H9 (cell line): ENCODE measurements at places on chromosomes 12 and 14.

- no peak for DNase-seq
These were observed 20.4 kb downstream of the MAP3K12 start for GRCh38 chr12:53478865-53479264.

- peak; percentile 29 for DNase-seq
These were observed 184.3 kb downstream of the ADGRD1 start for GRCh38 chr12:131137836-131138637.

GRCh38 chr12:3453206-3453989 is 37.6 kb upstream of the PRMT8 start:
- peak; percentile 30 for DNase-seq

- peak; percentile 43 for DNase-seq
These were observed 57.2 kb upstream of the AEBP2 start for GRCh38 chr12:19382111-19382526.

- DNase-seq: no peak
These were observed 56.9 kb downstream of the OTX2 start for GRCh38 chr14:56753396-56753795.

DNA sequence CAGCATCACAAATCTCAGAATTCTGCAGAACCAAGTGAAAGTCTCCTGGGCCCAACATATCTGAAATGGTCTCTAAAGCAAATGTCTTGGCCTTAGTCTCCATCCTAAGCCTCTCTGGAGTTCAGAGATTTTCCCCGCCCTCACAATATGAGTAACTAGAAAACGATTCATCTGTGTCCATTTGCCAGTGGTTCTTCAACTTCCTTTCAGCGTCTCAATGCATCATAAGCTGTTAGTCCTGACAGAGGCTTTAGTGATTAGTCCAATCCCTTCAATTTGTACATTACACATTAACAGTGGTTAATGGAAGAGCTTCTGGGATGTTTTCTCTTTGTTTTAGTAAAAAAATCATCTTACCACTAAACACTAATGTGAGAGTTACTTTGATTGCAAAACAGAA is 17.4 kb downstream of the NPC2 start:
- DNase-seq: no peak

- no peak for DNase-seq
These were observed 197.0 kb downstream of the CCER1 start for GRCh38 chr12:90757957-90758356.

DNA sequence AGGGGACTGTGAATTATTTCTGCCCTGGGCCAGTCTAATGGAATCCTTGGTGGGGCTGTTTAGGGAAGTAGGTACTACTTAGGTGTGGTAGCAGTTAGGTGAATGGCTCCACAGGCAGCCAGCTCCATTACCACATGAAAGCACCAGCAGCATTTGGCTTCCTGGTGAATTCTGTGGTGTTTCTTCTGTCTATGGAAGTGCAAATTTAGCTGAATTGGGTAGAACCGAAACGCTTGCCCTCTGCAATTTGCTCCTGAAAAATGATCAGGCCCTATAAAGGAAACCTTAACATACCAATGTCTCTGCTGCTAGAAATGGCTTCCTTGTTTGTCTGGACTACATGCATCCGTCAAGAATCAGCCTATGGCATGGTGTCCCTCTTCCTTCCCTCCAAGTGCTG is 16.4 kb downstream of the FLRT2 start:
- peak; percentile 75 for DNase-seq
